ENCODE measurements at places on chromosomes 6 and 20.

- DNase-seq: no peak
Observed at GRCh38 chr6:133707456-133707855, 181.5 kb upstream of the TCF21 start.

GRCh38 chr6:170292407-170293158 is 1.7 kb upstream of the DLL1 start:
- DNase-seq: peak; percentile 32

DNA sequence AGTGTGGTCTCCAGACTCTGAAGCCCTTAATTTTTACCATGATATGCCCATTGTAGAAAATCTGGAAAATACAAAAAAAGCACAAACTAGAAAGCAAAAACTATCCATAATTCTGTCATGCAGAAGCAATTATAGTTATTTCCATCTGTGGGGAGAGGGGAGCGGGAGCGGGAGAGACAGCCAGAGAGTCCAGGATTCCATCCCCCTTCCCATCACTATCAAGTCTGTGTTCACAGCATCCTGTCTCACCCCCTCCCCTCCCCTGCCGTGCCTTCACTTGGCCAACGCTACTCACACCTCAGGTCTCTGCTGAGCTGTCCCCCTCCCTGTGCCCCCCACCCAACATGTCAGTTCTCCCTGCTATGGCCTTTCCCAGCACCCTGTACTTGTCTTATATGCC is 14.5 kb downstream of the RIMS4 start:
- no peak for DNase-seq

DNA sequence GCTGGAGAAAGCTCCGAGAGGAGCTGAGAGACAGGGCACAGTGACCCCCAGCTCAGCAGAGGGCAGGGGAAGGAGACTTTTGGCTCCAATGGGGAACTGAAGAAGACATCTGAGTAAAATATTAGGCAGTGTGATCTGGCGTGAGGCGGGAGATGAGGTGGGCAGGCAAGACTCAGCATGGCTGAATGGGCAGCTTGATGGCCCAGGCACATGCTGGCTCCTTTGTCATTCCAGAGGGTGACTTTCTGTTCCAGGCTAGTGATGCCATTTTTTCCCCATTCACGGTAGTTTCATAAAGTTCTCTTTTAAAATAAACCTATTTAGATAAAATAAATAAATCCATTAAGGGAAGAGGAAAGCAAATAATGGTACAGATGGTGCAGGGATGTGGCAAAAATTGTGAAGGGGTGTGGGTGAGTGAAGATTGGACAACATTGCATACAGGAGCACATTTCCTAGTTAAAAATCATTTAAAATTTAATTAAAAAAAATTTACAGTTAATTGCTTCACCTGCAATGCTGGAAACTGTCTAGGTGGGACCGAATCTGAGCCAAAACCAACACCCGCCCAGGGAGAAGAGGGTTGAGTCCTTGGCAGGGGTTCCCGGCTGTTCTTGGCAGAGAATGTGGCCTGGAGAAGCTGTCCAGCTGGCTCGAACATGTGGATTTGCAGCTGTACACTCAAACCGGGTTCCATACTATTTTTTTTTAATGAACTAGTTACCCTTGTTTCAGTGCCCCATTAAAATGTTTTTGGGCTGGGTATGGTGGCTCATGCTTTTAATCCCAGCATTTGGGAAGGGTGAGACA is 41.7 kb upstream of the PRELID3B start:
- no peak for DNase-seq

GRCh38 chr20:52470561-52470960 is 279.0 kb upstream of the ZFP64 start:
- DNase-seq: no peak
